ENCODE measurements at places on chromosomes 13 and 19. TPM values are rescaled to one million over a fixed set of nuclear protein-coding genes. Genes with fewer than 3 reads are reported as not detected.

GRCh38 chr13:109840201-109840892 is 54.0 kb upstream of the IRS2 start:
- DNase-seq, result no peak

GRCh38 chr19:38686530-38686888 is 39.1 kb downstream of the ACTN4 start:
- DNase-seq, result no peak

DNA sequence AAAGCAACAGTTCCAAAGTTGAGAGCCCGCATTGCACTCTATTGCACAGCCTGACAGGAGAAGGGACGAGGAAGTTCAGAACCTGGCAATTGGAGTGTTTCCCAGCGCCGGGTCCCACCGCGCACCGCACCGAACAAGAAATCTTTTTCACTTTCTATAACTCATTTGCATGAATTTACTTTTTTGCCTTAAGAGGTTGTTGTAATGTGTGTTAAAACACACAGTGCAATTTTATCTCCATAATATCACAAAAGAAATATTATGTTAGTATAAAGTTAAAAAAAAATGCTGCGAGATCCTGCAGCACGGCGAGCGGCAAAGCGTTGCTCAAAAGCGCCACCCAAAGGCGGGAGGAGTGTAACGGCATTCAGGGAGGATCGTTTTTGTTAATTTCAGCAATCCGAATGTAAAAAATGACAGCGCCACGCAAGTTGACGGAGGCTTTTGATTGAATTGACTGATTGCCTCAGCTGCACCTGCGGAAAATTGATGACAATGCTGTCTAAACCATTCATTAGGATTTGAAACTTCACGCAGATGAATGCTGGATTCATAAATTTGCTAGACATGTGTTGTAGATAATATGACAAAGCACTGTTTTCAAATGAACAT is 303.6 kb upstream of the ZNF507 start:
- DNase-seq, result no peak

GRCh38 chr13:99382428-99383133 is 75.4 kb upstream of the GPR183 start:
- no peak for DNase-seq

GRIN2D gene
- polyA plus RNA-seq, result 0.71 TPM

SIX5 gene
- 22.7 TPM for polyA plus RNA-seq

TGFBR3L gene
- polyA plus RNA-seq, result 1.1 TPM

PAN3 gene
- polyA plus RNA-seq, result 62.1 TPM

- DNase-seq, result no peak
Observed at GRCh38 chr13:76297331-76297730, 588.9 kb downstream of the KCTD12 start.

- DNase-seq, result no peak
Observed at GRCh38 chr19:2344381-2344870, 15.6 kb upstream of the TMPRSS9 start.

DNA sequence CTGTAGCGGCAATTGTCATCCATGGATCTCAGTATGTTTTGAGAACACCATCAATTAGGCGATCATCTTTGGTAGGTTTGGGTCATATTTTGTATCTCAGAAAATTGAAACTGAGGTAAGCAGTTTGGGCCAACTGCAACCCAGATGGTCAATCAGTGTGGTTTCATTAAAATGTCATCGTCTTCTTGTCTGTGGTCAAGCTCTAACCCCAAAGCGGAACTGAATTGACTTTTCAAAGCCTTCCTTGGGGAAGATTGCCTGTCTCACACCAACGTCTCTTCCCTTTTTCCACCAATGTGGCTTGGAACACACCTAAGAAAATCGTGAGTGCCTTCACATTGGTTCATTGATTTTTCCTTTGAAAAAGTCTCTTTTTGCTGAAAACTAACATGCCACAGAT is 56.3 kb upstream of the UBAC2 start:
- no peak for DNase-seq

STARD13 gene
- 21.6 TPM for polyA plus RNA-seq

Data from renal cortex interstitium (tissue), 15 donors.